ENCODE measurements at places on chromosomes 2 and 18.

- DNase-seq: no peak
Measured at GRCh38 chr2:47386551-47386950, 16.4 kb upstream of the MSH2 start.

GRCh38 chr18:61589053-61589723, 256.0 kb downstream of the CDH20 start:
- no peak for DNase-seq

- no peak for DNase-seq
Measured at GRCh38 chr2:12931186-12931844, 214.6 kb downstream of the TRIB2 start.

DNA sequence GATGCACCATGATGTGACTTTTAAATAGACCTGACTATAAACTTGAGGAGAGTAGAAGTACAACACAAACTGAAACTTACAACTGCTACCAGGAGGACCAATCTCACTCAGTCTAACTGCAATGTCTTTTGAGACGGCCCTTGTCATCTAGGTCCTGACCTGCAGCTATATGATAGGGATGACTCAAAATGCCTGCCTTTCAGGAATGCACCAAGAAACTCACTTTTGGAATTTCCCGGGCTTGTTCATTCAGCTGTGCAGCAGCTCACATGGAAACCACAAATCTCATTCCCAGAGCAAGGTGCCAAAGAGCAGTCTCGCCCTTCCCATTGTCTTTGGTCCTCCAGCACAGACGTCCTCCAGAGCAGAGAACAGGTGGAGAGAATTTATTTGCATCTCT, 113.7 kb downstream of the SPOPL start:
- DNase-seq: no peak

GRCh38 chr2:169015943-169016342, 15.2 kb downstream of the ABCB11 start:
- DNase-seq: no peak

- DNase-seq: peak; percentile 23
Measured at GRCh38 chr18:51153659-51154371, 43.7 kb downstream of the MEX3C start.

GRCh38 chr2:218882866-218883366, 2.3 kb downstream of the WNT10A start:
- DNase-seq: no peak

- DNase-seq: no peak
Measured at GRCh38 chr2:11980809-11981208, 234.4 kb downstream of the LPIN1 start.

DNA sequence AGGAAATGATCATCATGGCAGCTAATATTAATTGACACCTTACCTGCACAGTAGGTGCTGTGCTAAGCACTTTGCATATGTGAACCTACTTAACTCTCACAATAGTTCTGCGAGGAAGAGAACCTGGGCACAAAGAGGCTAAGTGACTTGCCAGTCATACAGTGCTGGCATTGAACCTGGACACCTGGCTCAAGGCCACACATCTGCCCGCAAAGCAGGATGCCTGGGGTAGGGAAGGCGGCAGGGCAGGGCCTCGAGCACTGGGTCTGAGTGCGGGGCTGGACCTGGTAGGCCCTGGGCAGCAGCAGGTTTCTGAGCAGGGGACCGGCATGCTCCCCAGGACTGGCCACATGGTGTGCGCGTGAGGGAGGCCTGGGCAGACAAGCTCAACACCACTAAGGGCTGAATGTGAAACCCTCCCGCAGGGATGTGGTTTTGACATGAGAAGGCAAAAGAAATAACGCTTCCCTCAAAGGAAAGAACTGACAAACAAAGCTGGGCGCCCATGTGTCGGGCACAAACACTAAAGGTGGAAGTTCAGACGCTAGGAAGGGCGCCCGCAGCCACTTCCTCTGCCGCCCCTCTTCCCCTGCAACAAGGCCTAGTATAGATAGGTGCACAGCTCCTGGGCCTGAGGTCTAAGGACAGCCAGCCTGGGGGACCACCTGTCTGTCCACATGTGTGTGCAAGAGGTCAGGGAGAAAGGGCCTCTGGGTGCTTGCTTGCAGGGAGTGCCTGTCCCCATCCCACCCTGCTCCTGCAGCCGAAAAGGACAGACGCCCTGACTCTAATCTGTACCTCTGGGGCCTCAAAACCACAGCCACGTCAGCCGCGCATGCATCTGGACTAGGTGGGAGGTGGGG, 92.5 kb downstream of the ZFP36L2 start:
- DNase-seq: no peak

- DNase-seq: no peak
Measured at GRCh38 chr2:178119179-178119922, 7.1 kb downstream of the RBM45 start.

DNA sequence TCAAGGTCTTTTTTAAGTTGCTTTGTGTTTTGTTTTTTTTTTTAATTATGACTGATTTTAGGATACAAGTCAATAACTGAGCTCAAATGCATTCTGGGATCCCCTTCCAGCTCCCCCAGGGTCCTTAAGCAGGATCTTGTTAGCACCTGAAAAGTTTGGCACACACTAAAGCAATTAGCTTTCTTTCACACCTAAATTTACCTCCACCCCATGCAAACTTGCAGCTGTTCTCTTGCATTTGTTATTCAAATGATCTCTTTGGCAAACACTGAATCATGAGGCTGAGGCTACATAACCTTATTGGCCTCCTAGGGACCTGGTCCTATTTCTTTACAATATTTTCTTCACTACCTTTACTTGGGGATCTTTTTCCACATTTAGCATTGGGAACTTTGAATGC, 2026.1 kb upstream of the CELF4 start:
- no peak for DNase-seq

- DNase-seq: no peak
Measured at GRCh38 chr2:221606424-221606823, 34.3 kb upstream of the EPHA4 start.

- DNase-seq: no peak
Measured at GRCh38 chr2:42977270-42978174, 185.1 kb upstream of the HAAO start.

- no peak for DNase-seq
Measured at GRCh38 chr2:199025146-199025545, 432.6 kb downstream of the SATB2 start.

- no peak for DNase-seq
Measured at GRCh38 chr2:233656443-233656842, 15.3 kb upstream of the UGT1A9 start.

GRCh38 chr18:62828852-62829251, 113.5 kb downstream of the PHLPP1 start:
- no peak for DNase-seq

- no peak for DNase-seq
Measured at GRCh38 chr18:79510046-79510685, 114.4 kb downstream of the NFATC1 start.

GRCh38 chr18:3594760-3595368, 144.9 kb downstream of the TGIF1 start:
- no peak for DNase-seq

GRCh38 chr2:109057686-109058085, 68.7 kb upstream of the EDAR start:
- no peak for DNase-seq

DNA sequence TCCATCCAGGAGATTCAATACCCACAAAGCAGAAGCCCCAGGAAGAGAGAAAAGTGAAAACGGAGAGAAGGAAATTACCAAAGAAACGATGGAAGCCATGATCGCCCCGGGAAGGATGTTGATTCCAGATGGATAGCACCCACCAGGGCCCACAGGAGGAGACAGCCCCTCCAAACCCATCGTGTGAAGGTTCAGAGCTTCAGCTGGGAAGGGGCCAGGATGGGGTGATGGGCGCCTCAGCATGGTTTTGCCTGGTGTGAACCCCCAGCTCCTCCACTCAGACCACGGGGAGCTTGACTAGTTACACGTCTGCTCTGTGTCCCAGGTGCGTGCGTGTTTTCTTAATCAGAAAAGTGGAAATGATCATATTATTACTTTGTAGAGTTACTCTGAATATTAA, 264.5 kb downstream of the EIPR1 start:
- DNase-seq: no peak

DNA sequence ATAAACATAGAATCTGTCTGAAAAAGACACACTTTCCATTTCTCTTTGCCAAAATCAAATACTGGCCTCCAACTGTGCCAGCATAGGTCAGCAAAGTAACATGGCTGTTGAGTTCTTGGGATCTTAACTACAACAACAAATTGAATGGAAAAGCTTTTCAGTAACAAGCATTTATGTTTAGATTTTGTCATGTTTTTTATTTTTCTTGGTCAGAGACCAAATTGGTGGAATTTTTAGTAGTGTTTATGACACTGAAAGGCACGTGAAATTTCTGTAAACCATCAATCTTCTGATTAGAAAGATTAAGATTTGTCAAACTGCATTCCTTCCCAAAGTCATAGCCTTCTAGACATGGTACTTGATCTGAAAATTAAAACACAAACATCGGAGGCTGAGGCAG, 77.6 kb downstream of the PDE1A start:
- DNase-seq: no peak

DNA sequence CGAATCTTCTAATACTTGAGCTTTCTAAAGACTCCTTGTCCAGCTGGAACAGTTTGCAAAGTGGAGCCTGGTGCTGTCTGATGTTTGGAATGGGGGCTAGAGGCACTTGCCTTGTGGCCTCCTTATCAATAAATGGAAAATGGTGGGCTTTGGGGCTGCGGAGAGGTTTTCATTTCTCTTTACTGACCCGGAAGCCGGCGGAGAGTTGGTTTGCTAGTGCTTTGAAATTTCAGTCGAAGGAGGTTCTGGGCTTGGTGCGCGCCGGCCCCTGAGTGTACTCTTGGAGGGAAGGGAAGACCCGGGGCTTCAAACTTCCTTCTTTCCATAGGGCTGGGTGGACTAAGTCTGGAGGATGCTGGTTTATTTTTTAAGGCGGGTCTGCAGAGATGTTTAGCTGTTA, 714 bp downstream of the RPIA start:
- no peak for DNase-seq

DNA sequence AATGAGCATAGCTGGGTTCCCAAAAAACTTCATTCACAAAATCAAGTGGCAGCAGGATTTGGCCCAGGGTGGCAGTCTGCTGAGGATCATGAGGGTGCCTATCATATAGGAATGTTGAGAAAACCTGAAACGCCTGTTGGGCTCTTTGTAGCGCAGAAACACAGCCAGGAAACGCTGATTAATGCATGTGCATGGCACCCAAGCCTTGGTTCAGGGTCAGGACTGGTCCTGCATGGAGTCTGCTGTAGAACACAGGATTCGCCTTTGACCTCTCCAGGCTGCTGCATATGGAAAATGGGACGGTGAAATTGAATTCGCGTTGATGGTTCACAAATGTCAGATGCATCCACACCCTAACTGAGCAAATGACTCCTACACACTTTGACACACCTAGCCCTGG, 227.9 kb upstream of the COPS8 start:
- no peak for DNase-seq

- no peak for DNase-seq
Measured at GRCh38 chr2:231128541-231128940, 3.7 kb upstream of the HTR2B start.

DNA sequence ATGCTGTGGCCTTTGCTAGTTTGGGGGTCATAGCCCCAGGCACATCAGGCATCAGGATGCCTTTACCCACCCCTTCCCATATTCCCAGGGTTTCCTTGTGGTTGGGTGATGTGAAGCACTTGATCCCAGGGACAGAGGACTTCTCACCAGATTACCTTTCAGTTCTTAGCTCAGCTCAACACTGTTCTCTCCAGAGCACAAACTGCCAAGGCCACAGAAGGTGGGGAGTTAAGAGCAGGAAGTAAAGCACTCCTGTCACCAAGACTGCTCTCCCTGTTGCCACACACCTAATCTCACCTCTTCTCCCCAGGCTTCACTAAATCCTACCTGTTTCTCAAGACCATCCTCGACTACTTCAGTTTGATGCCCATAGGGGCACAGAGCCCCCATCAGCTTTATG, 25.9 kb downstream of the FHOD3 start:
- no peak for DNase-seq

DNA sequence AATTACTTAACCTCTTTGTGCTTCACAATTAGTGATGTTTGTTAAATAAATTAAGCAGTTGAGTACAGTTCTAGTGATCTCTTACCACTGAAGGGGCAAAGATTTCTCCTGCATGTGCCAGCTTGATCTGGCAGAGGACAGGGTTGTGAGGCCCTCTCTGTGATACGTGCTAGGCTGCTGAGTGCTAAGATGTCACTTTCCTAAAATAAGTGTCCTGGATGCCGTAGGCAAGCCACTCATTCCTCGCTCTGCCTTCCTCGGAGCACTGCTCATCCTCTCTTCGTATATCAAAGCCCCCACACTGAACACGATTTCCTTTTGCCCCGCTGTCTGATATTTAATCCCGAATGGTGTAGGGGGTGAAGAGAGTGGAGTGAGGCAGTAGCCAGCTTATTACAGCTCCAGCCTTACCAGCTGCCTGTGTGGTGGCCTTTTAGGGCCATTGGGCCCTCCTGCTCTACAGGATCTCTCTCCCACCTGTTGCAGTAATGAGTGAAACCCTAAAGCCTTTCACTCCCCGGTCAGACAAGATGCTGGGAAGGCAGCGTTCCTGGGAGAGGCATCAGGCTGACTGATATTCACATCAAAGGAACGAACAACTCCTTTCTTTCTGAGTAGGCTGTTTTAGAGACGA, 40.5 kb downstream of the PTPRM start:
- no peak for DNase-seq

DNA sequence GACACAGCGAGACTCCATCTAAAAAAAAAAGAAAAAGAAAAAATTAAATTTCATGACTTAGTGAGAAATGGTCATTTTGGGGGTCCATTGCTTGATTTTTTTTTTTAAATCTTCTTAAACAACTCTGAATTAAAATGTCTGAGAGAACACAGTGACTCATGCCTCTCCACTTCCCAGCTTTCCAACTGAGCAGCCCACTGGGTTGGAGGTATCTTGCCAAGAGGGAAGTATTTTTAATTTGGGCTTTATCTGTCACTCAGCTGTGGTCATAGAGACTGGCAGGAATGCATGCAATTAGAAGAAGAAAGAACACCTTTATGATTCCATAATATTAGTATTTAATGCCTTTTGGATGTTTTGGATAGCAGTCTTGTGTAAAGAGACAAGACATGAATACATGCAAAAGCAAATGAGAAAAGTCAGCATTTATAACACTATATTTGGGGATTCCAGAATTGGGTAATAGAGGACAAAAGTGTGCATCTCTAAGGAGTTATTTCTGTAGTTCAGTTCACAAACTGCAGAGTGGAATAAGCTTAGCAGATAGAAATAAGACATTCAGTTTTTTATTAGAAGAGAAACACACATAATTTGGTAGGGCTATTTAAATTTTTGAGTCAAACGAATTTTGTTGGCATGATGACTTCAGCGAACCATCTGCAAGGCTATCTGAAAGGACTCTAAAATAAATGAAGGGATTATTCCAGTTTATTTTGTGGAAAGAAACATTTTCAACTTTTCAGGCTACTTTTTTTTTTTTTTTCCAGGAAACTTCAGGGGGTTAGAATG, 254.8 kb downstream of the TGIF1 start:
- DNase-seq: no peak

GRCh38 chr2:187924293-187924692, 367.4 kb upstream of the GULP1 start:
- DNase-seq: no peak

GRCh38 chr2:64620661-64621060, 33.1 kb downstream of the SERTAD2 start:
- no peak for DNase-seq

All from stimulated activated CD8-positive, alpha-beta memory T cell treated with anti-CD3 and anti-CD28 coated beads, Interleukin-7, amount 100 ng/mL, for 1 hour (primary cell).